ENCODE measurements at places on chromosomes 1 and 21.

GRCh38 chr21:38095220-38095619, 161.6 kb upstream of the KCNJ15 start:
- no peak for DNase-seq

- no peak for DNase-seq
Measured at GRCh38 chr1:209593747-209594146, 10.2 kb downstream of the CAMK1G start.

DNA sequence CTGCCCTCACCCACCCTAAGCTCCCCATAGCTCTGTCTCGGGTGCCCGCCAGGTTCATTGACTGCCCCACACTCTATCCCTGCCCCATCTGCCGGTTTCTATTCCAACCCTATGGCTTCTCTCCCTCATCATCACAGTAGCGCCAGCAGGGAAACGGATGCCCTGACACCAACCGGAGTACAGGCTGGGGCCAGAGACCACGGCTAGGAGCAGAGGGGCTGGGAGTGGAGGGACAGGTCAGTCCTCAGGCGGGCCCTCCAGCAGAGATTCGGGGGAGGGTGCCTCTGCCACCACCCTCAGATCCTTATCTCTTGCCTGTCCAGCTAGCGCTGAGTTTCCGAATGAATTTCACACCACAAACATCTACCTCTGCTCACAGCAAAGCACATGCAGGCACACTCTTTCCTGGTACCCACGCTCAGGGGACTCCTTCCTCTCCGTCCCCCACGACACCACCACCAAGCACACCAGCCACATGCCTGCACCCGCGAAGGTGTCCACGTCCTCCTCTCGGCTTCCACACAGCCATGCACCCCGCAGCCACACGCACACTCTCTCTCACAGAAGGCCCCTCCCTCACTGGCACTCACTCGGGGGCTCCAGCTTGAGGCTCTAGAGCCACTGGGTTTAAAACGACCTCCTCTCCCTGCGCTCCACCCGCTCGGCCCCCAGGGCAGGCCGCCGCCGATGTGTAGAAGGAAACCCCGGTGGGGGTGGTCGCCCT, 7.2 kb downstream of the TAL1 start:
- DNase-seq = no peak

DNA sequence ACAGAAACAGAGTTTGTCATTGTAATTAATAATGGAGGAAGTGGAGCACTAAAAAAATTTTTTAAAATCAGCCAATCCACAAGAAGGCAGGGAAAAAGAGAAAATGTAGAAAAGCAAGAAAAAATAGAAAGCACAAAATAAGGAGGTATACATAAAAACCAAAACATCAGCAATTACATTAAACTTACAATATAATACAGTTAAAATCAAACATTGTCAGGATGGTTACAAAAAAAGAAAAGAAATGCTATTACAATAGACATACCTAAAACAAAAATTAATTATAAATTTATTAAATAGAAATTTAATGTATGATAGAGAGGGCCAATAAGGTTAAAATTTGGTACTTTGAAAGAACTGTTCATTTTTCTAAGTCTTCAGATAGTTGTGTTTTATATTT, 38.7 kb downstream of the PRSS38 start:
- no peak for DNase-seq

GRCh38 chr21:44947111-44947929, 7.5 kb downstream of the SLX9 start:
- no peak for DNase-seq

GRCh38 chr1:207904391-207904790, 6.5 kb downstream of the CD34 start:
- DNase-seq = no peak

GRCh38 chr1:56339786-56340465, 239.4 kb downstream of the PLPP3 start:
- DNase-seq = no peak

GRCh38 chr1:79617777-79618176, 611.2 kb upstream of the ADGRL4 start:
- no peak for DNase-seq

GRCh38 chr1:14340002-14340785, 258.3 kb upstream of the KAZN start:
- no peak for DNase-seq

DNA sequence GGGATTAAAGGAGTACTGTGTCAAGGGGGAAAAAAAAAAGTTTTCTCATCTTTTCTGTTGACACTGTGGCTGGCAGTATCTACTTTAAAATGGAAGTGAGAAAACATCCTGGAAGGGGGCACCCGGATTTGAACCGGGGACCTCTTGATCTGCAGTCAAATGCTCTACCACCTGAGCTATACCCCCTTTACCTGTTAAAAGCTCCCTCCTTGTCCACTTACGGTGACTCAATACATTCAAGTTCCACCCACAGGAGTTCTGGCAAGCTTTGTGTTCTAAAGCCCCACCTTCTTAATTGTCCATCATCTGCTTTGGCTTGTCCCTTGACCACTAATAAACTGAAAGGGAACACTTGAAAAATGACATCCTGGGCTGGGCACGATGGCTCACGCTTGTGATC, 68.2 kb downstream of the FNBP1L start:
- no peak for DNase-seq

- DNase-seq = no peak
Measured at GRCh38 chr1:87169263-87169910, 159.3 kb upstream of the LMO4 start.

DNA sequence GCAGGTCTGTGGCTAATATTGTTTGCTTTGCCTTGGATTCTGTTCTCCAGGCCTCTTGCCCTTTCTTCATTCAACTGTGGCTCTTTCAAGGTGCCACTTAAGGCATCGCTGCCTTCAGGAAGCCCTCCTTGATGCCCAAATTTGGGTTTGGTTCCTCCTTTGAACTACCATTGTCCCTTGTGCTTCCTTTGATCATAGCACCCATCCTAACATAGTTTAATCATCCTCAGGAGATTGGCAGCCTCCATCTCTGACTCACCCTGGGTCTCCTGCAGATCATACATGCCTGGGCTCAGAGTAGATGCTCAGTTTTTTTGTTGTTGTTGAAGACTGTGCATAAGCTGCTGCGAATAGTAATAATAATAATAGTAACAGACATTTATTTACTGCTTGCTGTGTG, 54.4 kb upstream of the ACOT11 start:
- DNase-seq = no peak

- no peak for DNase-seq
Measured at GRCh38 chr21:25625036-25625435, 14.0 kb upstream of the JAM2 start.

DNA sequence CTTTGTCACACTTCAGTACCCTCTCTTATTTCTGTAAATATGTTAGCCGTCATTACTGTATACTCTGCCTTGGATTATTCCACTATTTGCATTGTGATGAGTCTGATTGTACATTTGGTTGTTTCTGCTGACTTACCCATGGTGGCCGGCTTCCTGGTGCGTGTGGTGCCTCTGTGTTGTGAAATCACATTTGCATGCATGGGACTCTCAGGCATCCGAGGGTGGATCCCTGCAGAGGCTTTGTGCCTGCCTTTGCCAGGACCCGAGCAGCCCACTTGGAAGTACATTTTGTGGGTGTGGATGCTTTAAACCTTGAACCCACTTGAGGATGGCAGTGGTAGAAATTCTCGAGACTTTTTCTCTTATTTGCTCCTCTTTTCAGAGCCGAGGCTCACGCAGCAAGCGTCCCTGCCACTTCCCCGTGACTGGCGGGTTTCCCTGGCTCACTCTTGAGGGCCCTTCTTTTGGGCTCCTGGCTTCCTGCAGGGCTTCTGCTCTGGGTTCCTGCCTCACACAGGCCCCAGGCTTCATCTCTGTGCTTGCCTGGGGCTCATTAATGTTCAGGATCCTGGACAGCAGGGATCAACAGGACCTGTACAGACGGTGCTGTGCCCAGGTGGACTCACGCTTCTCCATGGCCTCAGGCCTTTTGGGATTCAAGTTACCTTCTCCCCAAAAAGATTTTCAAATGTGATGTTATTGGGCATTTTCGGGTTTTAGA, 36.6 kb downstream of the POFUT2 start:
- DNase-seq = no peak

- no peak for DNase-seq
Measured at GRCh38 chr1:247456021-247456420, 1.9 kb downstream of the OR2B11 start.

DNA sequence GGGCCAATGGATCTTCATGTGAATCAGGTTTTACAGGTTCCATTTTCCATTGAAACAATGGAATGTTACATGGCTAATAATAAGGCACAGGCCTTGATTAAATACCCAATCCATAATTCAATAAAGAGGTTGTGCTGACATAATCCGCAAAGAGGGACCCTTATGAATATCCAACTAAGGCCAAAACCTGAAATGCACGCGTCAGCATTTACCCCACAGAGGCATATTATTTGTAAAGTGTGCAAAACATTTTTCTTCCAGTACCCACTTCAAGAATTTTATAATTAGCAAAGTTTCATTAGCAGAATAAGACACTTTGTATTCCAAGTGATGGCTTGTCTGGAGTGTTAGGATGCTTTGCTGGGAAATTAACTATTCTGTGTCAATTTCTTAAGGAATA, 220.6 kb upstream of the C8B start:
- DNase-seq = no peak

GRCh38 chr1:55443175-55443915, 228.2 kb upstream of the USP24 start:
- no peak for DNase-seq
